Glomerular endothelial cell (primary cell): ENCODE measurements at places on chromosomes 1 and 21. TPM values are rescaled to one million over a fixed set of nuclear protein-coding genes. Genes with fewer than 3 reads are reported as not detected.

Gene MARK1
- 2.6 and 3.1 TPM in 2 replicates for total RNA-seq

Gene CD2
- not detected in 2 replicates for total RNA-seq

Gene HLX
- 27.3 and 30.4 TPM in 2 replicates for total RNA-seq

Gene ADCY10
- total RNA-seq: 0.06 TPM in 1 of 2 replicates, not detected in the other

- DNase-seq: no peak
These were observed 24.5 kb upstream of the DISC1 start for GRCh38 chr1:231601824-231602672.

DNA sequence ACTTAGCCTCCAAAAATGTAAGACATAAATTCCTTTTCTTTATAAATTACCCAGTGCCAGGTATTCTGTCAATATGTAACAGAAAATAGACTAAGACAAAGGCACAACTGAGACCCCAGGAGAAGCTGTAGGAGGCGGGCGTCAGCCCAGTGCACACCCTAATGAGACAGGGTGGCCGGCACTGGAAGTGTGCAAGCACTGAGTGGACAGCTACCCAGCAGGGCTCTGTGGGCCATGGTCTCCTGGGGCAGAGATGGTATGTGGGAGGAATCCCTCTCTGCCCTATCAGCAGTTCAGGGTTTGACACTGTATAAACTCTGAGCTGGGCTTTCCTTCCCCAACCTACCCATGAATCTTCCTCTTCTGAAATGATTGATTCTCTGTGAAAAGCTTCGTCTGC, 139.5 kb downstream of the GLIS1 start:
- DNase-seq: no peak

DNA sequence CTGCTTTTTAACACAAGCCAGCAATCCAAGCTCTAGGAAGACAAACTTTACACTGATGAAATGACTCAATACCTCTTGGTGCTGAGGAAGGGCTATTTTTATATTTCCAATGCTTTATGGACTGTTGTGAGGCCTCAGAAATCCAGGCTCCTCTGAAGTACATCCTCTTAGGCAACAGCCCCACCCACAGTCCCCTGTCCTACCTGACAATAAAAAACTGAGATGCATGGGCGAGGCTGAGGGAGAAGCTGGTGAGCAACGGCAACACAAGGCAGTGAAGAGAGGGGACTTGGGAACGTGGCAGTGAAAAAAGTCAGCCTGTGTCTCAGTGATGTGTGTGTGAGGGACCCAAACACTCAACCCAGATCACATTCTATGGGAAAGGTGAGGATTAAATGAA, 10.1 kb upstream of the CPT2 start:
- DNase-seq: no peak

GRCh38 chr1:217590598-217590997, 40.3 kb downstream of the GPATCH2 start:
- DNase-seq: no peak

GRCh38 chr1:33276573-33277298, 20.4 kb downstream of the ZNF362 start:
- no peak for DNase-seq
